ENCODE measurements at places on chromosomes 7 and 10. TPM values are rescaled to one million over a fixed set of nuclear protein-coding genes. Genes with fewer than 3 reads are reported as not detected.

Gene SPDYE2B
- not detected for total RNA-seq

DNA sequence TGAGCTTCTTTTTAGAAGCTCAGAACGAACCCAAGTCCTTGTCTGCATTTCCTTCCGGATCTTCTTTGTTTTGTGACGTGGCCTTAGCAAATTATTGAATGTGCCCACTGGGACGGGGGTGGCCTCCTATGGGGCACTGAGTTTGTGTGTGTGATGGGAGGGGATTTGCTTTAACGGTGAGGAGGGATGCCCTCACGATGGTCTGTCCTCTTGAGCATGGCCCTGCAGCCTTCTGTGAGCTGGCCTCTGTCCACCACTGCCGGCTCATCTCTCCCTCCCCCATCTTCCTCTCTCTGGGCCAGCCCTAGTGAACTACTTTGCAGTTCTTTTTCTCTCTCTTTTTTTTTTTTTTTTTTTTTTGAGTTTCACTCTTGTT is 62.9 kb upstream of the MKRN1 start:
- H3K27ac ChIP-seq, result peak overlapping the region; percentile 71
- H3K4me1 ChIP-seq, result peaks cover 12% of the 10 kb centered on the region
- no peak overlapping the region for H3K4me3 ChIP-seq

Gene OGDHL
- 0.90 TPM for total RNA-seq

DNA sequence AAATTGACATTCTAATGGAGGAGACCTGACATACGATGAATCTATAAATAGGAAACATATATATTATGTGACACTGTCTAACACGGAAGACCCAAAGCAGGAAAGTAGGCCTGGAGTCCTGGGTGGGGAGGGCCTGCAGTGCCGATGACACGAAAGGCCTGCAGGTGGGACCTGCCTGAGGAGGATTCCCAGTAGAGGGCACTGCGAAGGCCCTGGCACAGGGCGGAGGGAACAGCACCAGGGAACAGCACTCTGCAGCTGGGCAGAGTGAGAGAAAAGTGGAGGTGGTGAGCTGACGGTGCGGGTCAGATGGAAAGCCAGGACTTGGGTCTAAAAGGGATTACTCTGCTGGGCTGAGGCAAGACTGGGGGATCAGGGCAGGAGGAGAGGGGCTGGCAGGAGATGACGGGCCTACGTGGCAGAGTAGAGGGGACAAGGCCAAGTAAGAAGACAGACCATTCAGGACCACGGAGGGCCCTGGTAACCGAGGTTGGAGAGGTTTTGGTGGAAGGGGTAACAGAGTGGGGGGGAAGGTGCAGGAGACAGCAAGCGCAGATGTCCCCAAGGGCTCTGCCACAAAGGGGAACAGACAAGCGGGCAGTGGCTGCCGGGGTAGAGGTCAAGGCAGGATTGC is 8.1 kb downstream of the ZNF746 start:
- no peaks in the 10 kb centered on the region for H3K27me3 ChIP-seq
- no peaks in the 10 kb centered on the region for H3K36me3 ChIP-seq
- no peak for DNase-seq
- no peak overlapping the region for H3K27ac ChIP-seq
- no peaks in the 10 kb centered on the region for H3K4me1 ChIP-seq

DNA sequence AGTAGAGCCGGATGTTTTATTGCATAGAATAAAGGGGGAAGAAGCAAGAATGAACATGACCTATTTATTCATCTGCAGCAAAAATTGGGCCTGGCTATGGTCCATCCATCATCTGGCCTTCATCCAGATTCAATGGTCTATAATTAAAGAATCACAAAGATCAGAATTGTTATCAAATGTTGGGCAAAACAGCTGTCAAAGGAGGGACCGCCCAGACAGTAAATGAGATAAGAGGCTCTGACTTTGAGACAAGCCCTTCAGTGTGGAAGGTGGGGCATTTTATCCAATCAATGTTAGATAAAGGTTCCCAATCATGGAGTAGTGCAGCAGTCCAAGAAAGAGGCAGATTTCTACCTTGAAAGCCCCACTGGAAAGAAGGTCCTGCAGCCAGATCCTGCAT is 153.5 kb downstream of the PARD3 start:
- H3K36me3 ChIP-seq, result no peaks in the 10 kb centered on the region
- no peak for DNase-seq
- H3K27ac ChIP-seq, result no peak overlapping the region

Gene SPRN
- not detected for total RNA-seq

GRCh38 chr7:93601363-93601762 is 26.8 kb upstream of the CALCR start:
- no peaks in the 10 kb centered on the region for H3K36me3 ChIP-seq
- no peak for DNase-seq
- H3K27me3 ChIP-seq, result no peaks in the 10 kb centered on the region
- no peak overlapping the region for H3K4me3 ChIP-seq

DNA sequence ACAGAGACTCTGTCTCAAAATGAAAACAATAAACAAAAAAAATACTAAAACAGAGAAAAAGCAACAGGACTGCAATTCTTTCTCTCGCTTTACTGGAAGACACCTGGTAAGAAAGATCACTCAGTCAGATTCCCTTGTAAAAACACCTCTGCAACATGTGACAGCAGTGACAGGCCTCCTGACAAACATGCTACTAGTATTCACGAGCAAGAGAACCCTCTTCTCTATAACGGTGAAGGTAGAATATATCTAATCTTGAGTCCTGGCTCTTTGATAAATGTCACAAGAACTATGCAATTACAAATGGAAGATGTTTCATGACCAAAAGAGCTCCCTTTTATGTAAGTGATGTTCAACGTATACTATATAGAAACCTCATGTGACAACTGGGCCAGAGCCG is 986.7 kb upstream of the LRRN3 start:
- H3K27me3 ChIP-seq, result no peaks in the 10 kb centered on the region
- no peak for DNase-seq

DNA sequence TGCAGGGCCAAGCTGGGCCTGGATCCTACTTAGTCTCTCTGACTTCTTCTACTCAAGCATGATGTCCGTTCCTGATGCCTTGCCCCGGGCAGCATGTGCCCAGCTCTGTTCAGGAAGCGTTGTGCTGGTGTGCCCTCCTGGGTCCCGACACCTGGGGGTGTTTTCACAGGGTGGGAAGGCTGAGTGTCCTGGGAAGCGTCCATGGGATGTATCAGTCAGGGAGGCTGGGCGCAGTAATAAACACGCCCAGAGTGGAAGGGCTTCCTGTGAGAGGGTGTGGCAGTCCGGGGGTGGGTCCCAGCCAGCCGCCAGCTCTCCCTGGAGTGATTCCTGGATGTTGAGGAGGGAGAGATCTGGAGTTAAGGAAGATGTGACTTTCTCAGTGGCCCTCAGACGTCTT is 29.0 kb downstream of the FOXK1 start:
- H3K27me3 ChIP-seq, result no peaks in the 10 kb centered on the region
- no peaks in the 10 kb centered on the region for H3K36me3 ChIP-seq
- DNase-seq, result no peak
